Frontal cortex (tissue), 4 donors: ENCODE measurements at places on chromosomes 6 and 20. TPM values are rescaled to one million over a fixed set of nuclear protein-coding genes. Genes with fewer than 3 reads are reported as not detected.

DNA sequence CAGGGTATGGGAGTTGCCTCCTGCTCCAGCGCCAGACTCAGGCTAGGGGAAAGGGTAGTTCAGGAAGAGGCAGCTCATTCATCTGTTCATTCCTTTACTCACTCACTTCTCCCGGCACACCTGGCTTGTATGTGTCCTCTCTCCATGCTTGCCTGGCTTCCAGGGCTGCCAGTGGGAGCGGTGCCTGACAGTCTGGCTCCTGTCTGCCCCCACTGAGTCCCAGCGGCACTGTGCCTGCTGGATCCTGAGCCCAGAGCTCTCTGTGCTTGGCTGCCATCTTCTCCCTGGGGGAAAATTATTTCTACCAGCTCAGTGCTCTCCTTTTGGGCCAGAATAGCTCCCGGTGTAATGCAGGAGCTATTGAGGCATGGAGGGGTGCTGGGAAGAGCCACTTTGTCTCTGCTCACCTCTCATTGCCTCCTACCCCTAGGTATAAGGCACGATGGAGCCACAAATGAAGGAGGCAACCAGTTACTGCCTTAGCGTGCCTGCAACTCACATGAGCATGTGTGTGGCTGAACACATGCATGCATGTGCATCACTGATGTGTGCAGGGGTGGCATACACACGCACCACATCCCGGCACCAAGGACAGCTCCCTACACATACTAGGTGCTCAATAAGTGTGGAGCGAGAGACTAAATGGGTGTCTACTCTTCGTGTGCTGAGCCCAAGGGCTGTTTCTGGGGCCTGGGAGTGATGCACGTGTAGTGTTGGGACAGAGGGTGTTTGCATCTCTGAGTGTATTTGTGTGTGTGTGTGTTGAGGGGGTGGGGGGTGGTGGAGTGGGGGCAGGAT lies 46.6 kb downstream of the CDH22 start:
- DNase-seq, result no peak

DNA sequence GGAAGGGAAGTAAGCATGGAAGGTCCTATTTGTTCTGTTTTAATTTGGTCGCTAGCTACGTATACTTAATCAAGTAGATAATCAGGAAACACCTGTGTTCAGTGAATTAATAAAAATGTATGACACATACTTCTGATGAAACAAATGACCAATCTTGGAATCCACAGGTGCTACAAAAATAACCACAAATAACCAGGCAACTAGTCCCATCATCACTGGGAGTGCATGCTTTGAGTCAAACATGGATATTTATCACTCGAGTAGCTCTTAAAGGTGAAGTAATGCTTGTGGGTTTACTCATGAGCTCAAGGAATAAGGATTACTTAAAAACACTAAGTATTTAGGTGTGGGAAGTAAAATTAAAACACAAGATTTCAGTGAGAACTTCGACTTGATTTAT lies 285.6 kb upstream of the ID4 start:
- no peak for DNase-seq

GRCh38 chr6:138719011-138719635 lies 54.4 kb upstream of the CCDC28A start:
- DNase-seq, result no peak

TCP11 gene
- total RNA-seq, result 0.41 TPM

DNA sequence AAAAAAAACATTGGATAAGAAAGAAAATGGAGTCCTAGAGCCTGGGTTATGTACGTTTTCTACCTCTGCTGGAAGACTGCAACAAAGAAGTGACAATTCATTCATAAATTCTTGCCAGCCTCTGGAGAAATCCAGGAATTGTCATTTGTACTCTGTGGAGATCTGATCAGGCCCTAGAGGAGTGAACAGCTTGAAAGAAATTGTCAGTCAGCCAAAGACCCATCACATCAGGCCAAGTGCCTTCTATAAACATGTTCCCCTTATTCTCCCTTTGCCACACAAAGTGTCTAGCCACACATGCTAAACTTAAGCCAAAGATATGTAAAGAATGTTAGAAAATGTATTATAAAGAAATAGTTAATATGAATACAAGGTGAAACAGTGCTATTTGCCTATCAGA lies 152.4 kb downstream of the ADAT2 start:
- no peak for DNase-seq

GRCh38 chr6:52325695-52326471 lies 36.1 kb upstream of the PAQR8 start:
- no peak for DNase-seq

ZNF343 gene
- 8.6 TPM for total RNA-seq

- no peak for DNase-seq
Measured at GRCh38 chr20:51490635-51491034, 51.9 kb downstream of the NFATC2 start.

C20orf144 gene
- total RNA-seq, result 0.41 TPM

DNA sequence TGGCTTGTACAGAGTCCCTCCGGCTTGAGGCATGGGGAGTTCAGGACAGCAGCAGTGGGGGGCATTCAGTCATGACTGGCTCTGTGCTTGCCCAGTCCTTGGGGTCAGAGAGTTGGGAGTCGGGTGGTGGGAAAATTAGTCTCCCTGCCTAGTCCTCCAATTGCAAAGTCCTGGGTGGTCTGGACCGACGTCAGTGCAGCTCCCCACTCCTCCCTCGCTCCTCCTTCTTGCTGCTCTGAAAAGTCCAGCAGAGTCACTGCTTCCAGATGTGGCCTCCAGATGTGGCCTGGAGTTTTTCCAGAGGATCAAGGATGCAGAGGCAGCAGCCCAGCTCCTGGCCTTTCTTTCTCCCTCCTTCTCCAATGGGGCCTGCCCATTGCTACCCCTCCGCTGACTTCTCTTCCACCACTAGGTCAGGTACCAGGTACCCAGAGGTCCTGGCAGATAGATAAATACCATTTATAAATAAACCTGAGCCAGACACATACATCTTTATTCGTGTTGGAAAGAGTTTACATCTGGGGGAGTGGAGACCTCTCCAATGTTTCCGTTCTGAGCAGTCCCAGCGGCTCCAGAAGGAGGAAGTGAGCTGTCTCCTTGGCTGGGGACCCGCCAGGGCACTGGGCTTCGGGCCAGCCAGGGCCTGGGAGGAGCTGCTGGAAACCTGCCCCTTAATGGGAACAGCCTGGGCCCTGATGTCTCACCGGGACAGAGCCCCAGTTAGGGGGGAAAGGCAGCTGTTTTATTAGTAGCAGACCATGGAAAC lies 49.0 kb upstream of the RNF24 start:
- DNase-seq, result peak; percentile 70

RAET1G gene
- total RNA-seq, result not detected

FAM162B gene
- 1.2 TPM for total RNA-seq

GRCh38 chr20:51500311-51500710 lies 42.2 kb downstream of the NFATC2 start:
- DNase-seq, result no peak

DNA sequence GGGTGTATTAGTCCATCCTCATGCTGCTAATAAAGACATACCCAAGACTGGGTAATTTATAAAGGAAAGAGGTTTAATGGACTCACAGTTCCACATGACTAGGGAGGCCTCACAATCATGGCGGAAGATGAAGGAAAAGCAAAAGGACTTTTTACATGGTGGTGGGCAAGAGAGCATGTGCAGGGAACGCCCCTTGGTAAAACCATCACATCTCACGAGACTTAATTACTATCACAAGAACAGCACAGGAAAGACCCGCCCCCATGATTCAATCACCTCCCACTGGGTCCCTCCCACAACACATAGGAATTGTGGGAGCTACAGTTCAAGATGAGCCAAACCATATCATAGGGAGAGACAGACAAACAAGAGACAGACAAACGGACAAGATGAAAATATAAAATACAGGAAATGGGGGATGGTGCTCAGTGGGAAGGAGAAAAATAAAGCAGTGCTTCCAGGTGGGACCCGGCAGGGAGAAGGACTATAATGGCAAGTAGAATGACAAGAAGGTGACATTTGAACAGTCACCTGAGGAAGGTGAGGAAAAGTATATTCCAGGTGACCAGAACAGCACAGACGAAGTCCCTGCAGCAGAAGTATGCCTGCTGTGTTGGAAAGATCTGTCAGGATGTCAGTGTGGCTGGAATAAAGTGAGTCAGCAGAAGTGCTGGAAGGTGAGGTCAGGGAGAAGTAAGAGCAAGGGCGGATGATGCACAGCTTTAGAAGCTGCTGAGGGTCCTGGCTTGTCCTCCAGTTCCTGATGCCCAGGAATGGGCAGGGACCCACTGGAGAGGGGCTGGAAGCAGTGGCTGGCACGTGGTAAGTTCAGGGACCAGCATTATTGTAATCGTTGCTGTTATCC lies 61.1 kb downstream of the SLC2A10 start:
- DNase-seq, result no peak

DNA sequence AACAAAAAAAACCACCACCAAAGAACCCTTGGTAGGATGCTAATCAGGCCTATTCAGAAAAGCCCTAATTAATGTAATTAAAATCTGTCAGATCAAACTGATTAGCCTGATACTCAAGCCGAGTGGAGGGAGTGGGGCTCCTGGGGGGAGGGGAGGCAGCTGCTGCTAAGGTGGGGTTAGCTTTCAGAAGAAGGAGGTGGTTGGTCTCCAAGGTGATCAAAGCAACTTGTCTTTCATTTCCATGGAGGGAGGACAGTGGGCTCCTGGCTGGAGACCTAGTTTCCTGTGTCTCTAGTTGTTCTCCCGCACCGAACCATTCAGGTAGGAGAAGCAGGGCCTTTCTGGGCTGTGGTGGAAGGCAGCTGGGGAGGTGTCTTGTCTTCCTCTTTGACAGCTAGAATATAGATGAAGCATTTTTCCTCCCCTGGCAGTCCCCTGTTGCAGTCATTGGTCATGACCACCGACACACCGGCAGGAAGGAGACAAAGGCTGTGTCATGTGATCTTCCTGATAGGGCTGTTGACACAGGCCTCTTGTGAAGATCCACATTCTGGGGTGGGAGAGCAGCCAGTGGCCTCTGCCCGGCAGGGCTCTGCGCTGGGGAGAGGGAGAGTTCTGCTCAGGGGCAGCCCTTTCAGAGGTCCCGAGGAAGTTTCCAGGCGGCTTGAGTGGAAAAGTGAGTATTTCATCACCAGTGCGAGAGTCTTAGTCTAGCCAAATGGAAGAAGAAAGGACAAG lies 39.9 kb upstream of the PRDM1 start:
- no peak for DNase-seq

DNA sequence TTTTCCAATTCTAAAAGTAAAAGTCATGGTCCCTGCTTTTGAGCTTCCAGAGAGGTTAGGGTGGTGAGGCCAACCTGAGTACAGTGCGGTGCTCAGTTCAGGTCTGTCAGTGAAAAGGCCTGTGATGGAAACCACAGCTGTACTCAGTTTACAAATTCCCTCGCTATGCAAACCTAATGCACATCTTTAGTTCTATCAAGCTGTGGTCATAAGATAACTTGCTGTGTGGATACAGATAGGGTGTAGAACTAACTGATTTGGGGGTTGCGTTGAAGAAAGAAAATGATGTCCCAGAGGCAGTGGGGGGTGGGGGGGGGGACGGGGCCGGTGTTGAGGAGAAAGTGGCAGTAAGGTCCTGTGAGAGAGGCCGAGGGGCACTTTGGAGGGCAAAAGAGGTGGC lies 22.8 kb upstream of the MBOAT1 start:
- no peak for DNase-seq

KPNA5 gene
- 52.6 TPM for total RNA-seq

ADIG gene
- not detected for total RNA-seq

DNA sequence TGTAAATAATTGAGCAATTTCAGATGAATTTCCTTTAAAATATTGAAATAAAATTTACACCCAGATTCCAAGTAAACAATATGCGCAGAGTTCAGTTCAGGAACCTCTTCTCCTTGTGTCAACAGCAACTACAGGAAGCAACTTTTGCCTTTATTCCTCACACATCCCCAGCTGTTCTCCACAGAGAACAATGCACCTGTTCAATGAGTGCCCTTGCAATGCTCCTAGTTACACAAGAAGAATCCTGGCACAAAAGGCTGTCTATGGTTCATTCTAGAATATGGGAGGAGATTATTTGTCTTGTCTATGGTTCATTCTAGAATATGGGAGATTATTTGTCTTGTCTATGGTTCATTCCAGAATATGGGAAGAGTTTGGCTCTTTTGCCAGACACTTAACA lies 454.9 kb downstream of the BTBD3 start:
- DNase-seq, result no peak

GRCh38 chr6:163095401-163095800 lies 319.1 kb upstream of the QKI start:
- no peak for DNase-seq

CALHM4 gene
- not detected for total RNA-seq

DNA sequence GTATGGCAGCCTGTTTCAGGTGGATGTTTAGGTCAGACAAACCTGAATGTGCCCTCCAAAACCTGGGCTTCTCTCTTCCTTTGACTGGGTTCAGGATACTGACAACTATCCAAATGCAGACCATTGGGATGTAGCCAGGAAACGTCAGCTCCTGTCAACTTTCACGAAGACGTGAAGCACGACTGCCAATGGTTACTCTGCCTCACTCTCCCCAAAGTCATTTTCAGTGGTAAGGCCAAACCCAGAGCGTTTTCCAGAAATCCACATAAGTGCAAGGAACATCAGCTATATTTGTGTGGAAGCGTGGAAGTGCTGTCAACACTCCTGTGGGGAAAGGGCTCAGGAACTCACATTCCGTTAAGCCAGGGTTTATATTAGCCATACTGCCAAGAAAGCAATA lies 20.1 kb upstream of the RCAN2 start:
- no peak for DNase-seq

- no peak for DNase-seq
Measured at GRCh38 chr20:1809131-1809572, 86.1 kb upstream of the SIRPA start.

GRCh38 chr6:89775150-89775549 lies 44.4 kb downstream of the MDN1 start:
- DNase-seq, result no peak

ATP6V1G2 gene
- total RNA-seq, result 54.6 TPM

GRCh38 chr6:145531032-145531431 lies 204.3 kb downstream of the EPM2A start:
- no peak for DNase-seq

DNA sequence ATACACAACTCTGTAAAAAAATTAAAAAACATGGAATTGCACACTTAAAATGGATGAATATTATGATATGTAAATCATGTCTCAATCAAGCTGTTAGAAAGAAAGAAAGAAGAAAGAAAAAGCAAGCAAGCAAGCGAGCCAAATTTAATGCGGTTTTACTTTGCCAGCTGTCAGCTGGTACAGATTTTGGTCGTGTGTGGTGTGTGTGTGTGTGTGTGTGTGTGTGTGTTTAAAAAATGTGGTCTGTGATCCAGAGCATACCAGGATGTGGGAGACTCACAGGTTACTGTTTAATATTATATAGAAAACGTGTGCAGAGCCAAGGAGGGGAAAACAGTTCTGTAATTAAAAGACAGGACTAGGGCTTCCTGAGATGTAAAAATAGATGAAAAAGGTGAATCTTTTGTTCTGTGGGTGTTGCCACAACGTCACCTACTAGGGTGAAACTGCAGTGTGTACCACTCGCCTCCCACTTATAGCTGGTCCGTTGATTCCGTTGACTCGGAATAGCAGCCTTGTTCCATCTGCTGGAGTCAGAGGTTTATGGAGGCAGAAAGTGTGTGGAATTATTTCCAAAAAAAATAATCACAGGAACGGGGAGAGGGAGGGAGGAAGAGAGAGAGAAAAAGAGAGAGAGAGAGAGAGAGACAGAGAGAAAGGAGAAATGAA lies 197.7 kb downstream of the BCAS1 start:
- no peak for DNase-seq

- no peak for DNase-seq
Measured at GRCh38 chr20:45017281-45017680, 51.0 kb downstream of the STK4 start.
